Left lobe of liver (tissue), 2 donors: ENCODE measurements at places on chromosomes 16 and 17. TPM values are rescaled to one million over a fixed set of nuclear protein-coding genes. Genes with fewer than 3 reads are reported as not detected.

CBFA2T3 gene
- 11.0 TPM for total RNA-seq

ZNF385C gene
- total RNA-seq, result 0.13 TPM

MT1E gene
- 1,576 TPM for total RNA-seq

CDIPT gene
- total RNA-seq, result 53.1 TPM

NEUROD2 gene
- total RNA-seq, result not detected

G6PC1 gene
- 440 TPM for total RNA-seq

DHX58 gene
- 30.3 TPM for total RNA-seq

MYADML2 gene
- total RNA-seq, result not detected

KCTD2 gene
- total RNA-seq, result 7.0 TPM

HSF4 gene
- 60.5 TPM for total RNA-seq

HLF gene
- 65.8 TPM for total RNA-seq

MYH8 gene
- total RNA-seq, result not detected

SGCA gene
- total RNA-seq, result 1.0 TPM

CDH13 gene
- 0.18 TPM for total RNA-seq

GPR139 gene
- not detected for total RNA-seq

TMEM186 gene
- 7.5 TPM for total RNA-seq

DNAH3 gene
- not detected for total RNA-seq

ASPHD1 gene
- 0.13 TPM for total RNA-seq

KCNG4 gene
- total RNA-seq, result not detected

LDHD gene
- total RNA-seq, result 113 TPM

FAM171A2 gene
- total RNA-seq, result 0.20 TPM

GSG1L gene
- total RNA-seq, result not detected

NPIPB13 gene
- 6.2 TPM for total RNA-seq

WFIKKN2 gene
- 0.08 TPM for total RNA-seq

SKAP1 gene
- 20.9 TPM for total RNA-seq

RTN4RL1 gene
- 1.8 TPM for total RNA-seq

SLC35G6 gene
- not detected for total RNA-seq

WNT3 gene
- total RNA-seq, result 2.7 TPM

RANBP10 gene
- total RNA-seq, result 35.6 TPM

PRSS33 gene
- total RNA-seq, result not detected

SPN gene
- 1.3 TPM for total RNA-seq

CCDC92B gene
- not detected for total RNA-seq

GNG13 gene
- not detected for total RNA-seq

AANAT gene
- not detected for total RNA-seq

MPV17L gene
- total RNA-seq, result 14.6 TPM

PPM1D gene
- total RNA-seq, result 5.0 TPM
